Left colon (tissue), 2 donors: ENCODE measurements at places on chromosomes 2 and 18. TPM values are rescaled to one million over a fixed set of nuclear protein-coding genes. Genes with fewer than 3 reads are reported as not detected.

- DNase-seq: no peak
Observed at GRCh38 chr2:212265777-212266176, 272.8 kb downstream of the ERBB4 start.

The PPP1R1C gene
- 0.98 TPM for total RNA-seq

The PSTPIP2 gene
- total RNA-seq: 7.4 TPM

DNA sequence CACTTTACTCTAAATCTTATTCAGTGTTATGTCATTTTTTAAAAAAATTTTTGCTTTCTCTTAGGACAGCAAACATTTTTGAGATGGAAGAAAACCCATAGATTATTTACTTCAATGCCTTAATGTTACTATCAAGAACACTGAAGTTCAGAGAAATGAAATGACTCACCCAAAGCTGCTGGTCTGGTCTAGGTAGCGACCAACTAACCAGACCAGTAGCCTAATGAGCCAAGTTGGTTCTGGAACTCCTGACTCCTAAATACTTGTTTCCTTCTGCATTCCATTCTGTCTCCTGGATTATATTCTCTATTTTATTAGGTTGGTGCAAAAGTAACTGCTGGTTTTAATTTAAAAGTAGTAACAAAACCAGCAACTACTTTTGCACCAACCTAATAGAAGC is 35.4 kb downstream of the SLC8A1 start:
- no peak for DNase-seq

The CGREF1 gene
- 3.8 TPM for total RNA-seq

The KIAA2012 gene
- 0.11 TPM for total RNA-seq
